ENCODE measurements at places on chromosomes 11 and 22. TPM values are rescaled to one million over a fixed set of nuclear protein-coding genes. Genes with fewer than 3 reads are reported as not detected.

Gene SCGB1C1
- not detected for total RNA-seq

Gene HEPHL1
- total RNA-seq: not detected

Gene H19
- total RNA-seq: not detected

Gene OR10A2
- not detected for total RNA-seq

Gene SLC22A8
- not detected for total RNA-seq

Gene ANO9
- total RNA-seq: 34.3 TPM

Gene BAIAP2L2
- total RNA-seq: 1.4 TPM

Gene THOC5
- total RNA-seq: 73.9 TPM

Gene TRPM5
- not detected for total RNA-seq

Gene AIFM3
- 0.58 TPM for total RNA-seq

Gene PATL1
- 75.1 TPM for total RNA-seq

Gene NXPE4
- not detected for total RNA-seq

Gene MRGPRE
- not detected for total RNA-seq

Gene CACNA1I
- 0.34 TPM for total RNA-seq

Gene C11orf97
- not detected for total RNA-seq

Gene GLYAT
- total RNA-seq: not detected

Gene PDGFB
- 4.6 TPM for total RNA-seq

Gene PLAAT5
- 2.8 TPM for total RNA-seq

Gene TMPRSS13
- total RNA-seq: 3.2 TPM

Gene CSNK1E
- 106 TPM for total RNA-seq

Gene PRG2
- total RNA-seq: 3.9 TPM

Gene MS4A7
- total RNA-seq: not detected

Gene CRYAB
- total RNA-seq: not detected

Gene TBX10
- not detected for total RNA-seq

Gene C11orf86
- total RNA-seq: not detected

Gene LRRC10B
- total RNA-seq: not detected

Gene MAP6
- 0.16 TPM for total RNA-seq

Gene MRGPRX4
- not detected for total RNA-seq

Gene APOA1
- total RNA-seq: not detected

Gene CCDC87
- 0.10 TPM for total RNA-seq

Data from activated T-cell treated with anti-CD3 and anti-CD28 coated beads, Interleukin-2, amount 50 U/mL, for 72 hours (primary cell).